ENCODE measurements at places on chromosomes 5 and 9. TPM values are rescaled to one million over a fixed set of nuclear protein-coding genes. Genes with fewer than 3 reads are reported as not detected.

Gene SLC1A3
- total RNA-seq: 66.6 TPM

Gene LCN1
- total RNA-seq: 2.0 TPM

GRCh38 chr9:385818-386398, 171.2 kb downstream of the DOCK8 start:
- no peak for DNase-seq

DNA sequence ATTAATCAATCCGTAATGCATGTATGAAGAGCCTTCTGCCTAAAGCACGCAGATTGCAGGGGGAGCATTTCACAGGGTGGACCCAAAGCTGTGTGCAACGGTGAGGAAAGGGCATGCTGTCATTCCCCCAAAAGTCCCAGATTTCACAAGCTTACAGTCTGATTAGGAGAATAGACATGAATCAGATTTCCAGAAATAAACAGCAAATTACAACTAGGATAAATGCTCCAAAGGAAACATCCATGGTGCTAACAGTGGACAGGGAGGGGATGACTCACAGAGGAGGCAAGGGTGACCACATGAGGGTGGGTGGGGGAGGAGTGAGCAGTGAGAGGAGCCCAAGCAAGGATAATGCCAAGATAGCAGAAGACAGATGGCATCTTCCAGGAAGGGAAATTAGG, 258.4 kb upstream of the TAS2R1 start:
- DNase-seq: no peak

GRCh38 chr5:167208911-167209310, 1082.5 kb upstream of the WWC1 start:
- no peak for DNase-seq

Gene HAUS6
- 6.8 TPM for total RNA-seq

Gene NIM1K
- total RNA-seq: 0.91 TPM

GRCh38 chr9:122080986-122081385, 12.1 kb downstream of the TTLL11 start:
- DNase-seq: no peak

- no peak for DNase-seq
These were observed 51.5 kb downstream of the KLF9 start for GRCh38 chr9:70362952-70363351.

DNA sequence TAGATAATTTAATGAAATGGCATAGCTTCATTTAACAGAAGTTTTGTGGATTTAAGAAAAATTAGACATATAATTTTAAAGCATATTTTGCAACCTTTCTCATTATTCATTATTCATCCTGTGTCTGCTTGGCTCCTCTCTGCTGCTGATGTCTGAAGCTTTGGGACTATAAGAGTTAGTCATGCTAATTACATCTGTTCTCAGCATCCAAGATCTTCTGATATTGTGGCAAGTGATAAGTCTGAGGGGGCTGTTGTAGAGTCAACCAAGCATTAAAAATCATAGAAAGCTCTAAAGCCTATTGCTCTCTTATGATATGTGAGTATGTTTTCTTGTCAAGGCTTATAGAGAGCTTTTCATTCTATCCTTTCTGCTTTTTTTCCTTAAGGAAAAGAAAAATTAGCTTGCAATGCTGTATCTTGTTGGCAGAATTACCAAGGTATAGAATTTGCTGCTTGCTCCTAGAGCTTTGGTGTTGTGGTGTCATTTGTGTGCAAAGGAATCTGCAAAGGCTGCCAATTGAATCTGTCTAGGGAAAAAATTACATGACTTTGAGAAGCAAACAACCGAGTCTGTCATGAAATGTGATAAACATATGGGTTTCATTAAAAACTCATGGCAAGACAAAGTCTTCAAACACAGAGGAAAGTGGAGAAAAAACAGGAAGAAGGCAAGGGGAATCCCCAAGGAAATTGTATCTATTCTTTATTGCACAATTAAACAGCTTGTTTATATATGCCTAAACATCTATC, 156.1 kb upstream of the DAB2 start:
- DNase-seq: no peak

Gene F2RL1
- 1.7 TPM for total RNA-seq

Gene SURF6
- 12.2 TPM for total RNA-seq

- DNase-seq: no peak
These were observed 31.8 kb downstream of the ERMP1 start for GRCh38 chr9:5800969-5801738.

DNA sequence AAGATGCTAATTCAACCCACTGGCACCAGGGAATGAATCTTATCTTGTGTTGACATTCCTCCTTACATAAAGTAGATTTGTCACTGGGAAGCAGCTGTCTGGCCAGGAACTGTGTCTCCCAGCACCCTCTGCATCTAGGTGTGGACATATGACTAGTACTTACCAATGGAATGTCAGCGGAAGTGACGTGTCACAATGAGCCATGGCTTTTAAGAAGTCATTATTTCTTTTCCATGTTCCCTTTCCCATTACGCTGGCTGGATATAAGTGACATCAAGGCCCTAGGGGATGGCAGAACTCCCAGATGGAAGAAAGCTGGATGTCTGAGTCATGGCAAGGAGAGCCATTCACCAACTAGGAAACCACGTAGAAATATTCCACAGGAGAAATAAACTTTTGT, 84.7 kb upstream of the MAST4 start:
- no peak for DNase-seq

Gene PRRX2
- 1.8 TPM for total RNA-seq

Gene UBAC1
- 64.9 TPM for total RNA-seq

DNA sequence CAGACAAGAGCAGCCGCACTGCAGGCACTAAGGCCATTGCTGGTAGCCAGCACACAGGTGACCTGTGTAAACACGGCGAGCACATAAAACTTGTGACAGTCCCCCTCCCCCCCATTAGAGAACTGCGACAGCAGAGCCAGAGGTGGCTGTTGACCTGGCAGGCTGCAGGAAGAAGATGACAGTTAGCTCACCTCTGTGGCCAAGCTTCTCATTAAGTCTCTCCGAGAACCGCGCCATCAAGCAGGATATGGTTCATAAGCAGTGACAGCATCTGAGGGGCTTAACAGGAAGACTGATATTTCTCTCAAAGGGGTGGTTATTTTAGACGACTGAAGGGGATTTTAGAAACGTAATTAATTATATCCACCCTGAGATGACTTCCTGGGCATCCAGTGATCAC, 5.2 kb downstream of the SURF4 start:
- no peak for DNase-seq

Gene GOLM1
- 10.5 TPM for total RNA-seq

DNA sequence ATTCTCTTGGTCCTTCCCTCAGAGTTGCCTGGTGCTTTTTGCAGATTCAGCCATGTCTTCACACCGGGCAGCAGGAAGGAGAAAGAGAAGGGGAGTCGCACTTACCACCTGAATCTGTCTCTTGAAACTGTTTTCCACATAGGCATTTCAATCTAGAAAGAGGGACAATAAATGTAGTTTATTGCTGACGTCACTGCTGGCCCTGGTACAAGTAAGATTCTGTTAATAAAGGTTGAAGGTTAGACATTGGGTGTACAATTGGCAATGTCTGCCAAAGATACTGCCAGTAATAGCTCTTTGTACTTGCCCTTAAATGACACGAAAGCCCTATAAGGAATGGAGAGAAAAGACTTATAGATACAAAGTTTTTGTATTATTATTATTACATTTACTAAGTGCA, 72.8 kb downstream of the MEGF10 start:
- no peak for DNase-seq

Gene ATOX1
- total RNA-seq: 65.6 TPM

DNA sequence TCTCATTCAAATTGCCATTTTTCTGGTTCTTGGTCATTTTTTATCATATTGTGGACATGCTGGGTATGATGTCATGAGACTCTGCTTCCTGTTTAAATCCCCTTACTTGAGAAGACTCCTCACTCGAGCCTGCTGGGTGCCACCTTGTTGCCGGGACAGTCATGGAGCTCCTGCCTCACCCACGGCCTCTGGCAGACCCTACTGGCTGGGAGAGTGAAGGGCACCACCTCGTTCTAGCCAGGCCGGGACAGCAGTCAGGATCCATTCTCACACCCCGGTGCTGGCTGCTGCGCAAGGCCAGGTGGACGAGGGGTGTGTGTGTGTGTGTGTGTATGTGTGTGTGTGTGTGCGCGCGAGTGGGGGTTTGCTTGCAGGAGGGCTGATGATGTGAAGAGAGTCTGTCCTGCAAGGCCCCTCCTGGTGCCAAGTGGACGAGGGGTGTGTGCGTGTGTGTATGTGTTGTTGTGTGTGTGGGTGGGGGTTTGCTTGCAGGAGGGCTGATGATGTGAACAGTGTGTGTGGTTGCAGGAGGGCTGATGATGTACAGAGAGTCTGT, 4.4 kb downstream of the CEP72 start:
- no peak for DNase-seq

Gene DPYSL3
- total RNA-seq: 42.4 TPM

GRCh38 chr9:19379283-19379682, 753 bp downstream of the RPS6 start:
- DNase-seq: no peak

Gene ACOT12
- not detected for total RNA-seq

Gene INSYN2B
- 1.1 TPM for total RNA-seq

DNA sequence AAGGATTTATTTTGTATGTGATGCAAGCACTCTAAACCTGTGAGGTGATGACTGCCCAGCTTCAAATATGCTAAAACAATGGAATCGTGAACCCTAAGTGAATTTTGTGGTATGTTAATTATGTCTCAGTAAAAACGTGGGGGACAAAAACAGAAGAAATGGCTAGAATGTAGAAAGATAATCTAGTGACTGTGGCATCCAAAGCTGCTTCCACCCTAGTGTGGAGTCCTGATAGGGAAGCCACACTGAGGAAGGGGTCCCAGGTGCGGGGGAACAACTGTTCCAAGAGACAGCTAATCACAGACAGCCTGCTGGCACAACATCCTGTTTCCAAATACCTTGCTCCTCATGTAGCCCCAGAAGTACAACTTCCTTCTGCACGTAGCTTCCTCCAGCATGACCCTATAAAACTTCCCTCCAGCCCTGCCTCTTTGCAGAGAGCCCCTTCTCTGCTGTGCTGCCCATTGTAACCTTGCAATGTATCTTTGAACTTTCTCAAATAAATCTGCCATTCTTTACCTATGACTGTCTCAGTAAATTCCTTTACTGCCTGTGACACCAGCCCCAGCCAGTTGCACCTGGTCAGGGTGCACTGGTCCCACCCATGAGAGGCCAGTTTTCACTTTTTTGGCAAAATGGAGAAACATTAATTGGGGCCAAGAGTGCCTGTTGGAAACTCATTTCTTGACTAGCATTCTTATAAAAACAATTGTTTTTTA, 4.9 kb downstream of the GMCL2 start:
- DNase-seq: no peak

DNA sequence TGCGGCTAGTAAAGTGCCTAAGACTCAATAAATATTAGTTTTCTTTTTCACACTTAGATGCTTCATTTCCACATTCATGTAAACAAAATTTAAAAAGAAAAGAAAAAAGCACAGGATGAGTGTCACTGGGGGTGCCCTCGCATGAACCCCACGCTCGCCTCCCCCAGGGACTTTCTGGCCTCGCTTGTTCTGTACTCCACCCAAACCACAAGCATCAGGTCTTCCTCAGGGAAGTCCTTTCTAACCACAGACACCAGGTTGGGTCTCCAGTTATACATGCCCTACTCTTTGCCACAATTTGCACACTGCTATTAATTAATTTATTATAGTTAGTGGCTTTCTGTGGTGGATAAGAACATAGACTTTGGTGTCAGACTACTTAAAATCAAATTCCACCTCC, 92.4 kb downstream of the RORB start:
- no peak for DNase-seq

Gene GMCL2
- not detected for total RNA-seq

Gene YTHDC2
- total RNA-seq: 12.6 TPM
